ENCODE measurements at places on chromosomes 1 and 21.
A peak's percentile ranks its signal among the peaks of the same experiment; 100 is the strongest.

DNA sequence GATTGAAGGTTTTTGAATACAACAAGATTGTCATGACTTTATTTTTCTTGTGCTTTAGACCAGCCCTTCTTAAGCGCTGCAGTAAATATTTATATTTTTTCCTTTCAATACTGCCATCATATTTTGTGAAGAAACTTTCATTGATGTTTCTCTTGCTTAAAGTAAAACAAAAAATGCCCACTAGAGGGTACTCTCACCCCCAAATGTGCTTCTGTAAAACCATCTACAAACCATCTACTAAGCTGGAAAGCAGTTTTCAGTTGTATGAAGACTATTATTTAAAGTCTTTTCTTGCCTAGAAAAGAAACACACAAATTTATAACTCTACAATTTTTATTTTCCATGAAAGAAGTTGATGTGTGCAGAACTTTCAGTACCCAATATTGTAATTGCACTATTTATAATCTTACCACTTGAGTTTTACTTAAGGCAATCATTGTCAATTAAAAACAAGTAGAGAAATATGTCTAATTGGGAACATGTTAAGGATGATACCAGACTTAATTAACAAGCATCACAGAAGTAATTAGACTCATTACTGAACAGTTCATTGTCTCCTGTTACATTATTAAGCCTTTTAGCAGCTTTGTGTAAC is 10.7 kb downstream of the LEPR start:
- DNase-seq = peak; percentile 59

- DNase-seq = no peak
Measured at GRCh38 chr21:15275615-15276235, 210.9 kb upstream of the NRIP1 start.

DNA sequence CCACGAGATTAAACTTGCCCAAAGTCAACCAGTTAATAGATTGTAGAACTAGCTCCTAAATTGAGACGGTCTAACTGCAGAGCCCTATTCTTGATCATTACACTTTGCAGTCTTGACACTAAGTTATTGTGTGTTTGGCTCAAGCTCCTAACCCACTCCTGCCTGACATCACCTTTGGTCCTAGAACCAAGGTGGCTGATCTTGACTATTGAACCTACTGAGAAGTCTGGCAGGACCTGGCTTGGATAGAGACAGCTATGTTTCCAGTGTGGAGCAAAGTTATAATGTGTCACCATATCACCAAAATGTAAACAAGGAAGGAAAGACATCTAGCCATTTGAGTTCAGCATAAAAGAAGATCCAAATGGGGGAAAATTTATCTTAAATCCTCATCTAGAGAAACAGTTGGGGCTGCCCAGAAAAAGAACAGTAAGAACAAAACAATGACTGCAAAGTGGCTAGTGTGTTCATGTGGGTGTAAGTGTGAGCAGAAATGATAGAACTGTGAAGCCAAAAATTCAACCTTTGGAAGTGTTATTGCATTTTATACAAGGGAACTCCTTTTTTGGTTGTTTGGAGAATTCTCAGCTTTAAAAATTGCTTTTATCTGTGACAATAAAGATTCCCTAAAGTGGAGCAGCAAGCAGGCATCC is 106.8 kb downstream of the ATP5PO start:
- DNase-seq = no peak

GRCh38 chr1:198934901-198935305 is 296.1 kb downstream of the PTPRC start:
- peak; percentile 38 for DNase-seq

- DNase-seq = no peak
Measured at GRCh38 chr1:155297384-155297783, 3.9 kb downstream of the PKLR start.

- no peak for DNase-seq
Measured at GRCh38 chr1:1990222-1990621, 13.4 kb downstream of the CFAP74 start.

- DNase-seq = no peak
Measured at GRCh38 chr21:45176141-45176540, 101.8 kb downstream of the ADARB1 start.

DNA sequence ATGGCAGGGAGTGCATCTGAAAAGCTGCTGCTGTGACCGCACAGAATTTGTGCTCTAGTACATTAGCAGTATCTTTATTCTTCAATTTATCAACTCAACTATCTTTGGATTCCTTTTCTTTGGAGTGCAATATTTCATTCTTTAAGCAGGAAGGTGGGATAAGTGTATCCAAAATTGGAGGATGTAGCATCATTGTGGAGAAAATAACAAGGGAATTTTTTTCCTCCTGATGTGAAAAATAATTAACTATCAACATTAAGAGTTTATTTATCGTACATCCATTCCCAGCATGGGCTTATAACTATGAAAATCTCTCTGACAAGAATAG is 25.5 kb downstream of the MAP3K7CL start:
- no peak for DNase-seq

GRCh38 chr1:9852410-9853248 is 28.9 kb upstream of the CLSTN1 start:
- DNase-seq = peak; percentile 55

- peak; percentile 93 for DNase-seq
Measured at GRCh38 chr21:32597205-32597604, 11.9 kb upstream of the TCP10L start.

- DNase-seq = peak; percentile 72
Measured at GRCh38 chr21:32844653-32845436, 73.3 kb upstream of the PAXBP1 start.

GRCh38 chr1:230621324-230622030 is 20.8 kb upstream of the COG2 start:
- no peak for DNase-seq

DNA sequence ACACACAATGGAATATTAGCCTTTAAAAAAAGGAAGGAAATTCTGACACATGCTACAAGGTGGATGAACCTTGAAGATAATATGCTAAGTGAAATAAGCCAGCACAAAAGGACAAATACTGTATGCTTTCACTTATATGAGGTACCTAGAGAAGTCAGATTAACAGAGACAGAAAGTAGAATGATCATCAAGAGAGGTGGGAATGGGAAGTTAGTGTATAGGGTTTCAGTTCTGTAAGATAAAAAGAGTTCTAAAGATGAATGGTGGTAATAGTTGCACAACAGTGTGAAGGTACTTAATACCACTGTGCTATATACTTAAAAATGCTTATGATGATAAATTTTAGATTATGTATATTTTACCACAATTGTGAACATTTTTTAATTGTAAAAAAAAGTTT is 7.2 kb downstream of the RPAP2 start:
- no peak for DNase-seq

- no peak for DNase-seq
Measured at GRCh38 chr1:94017155-94017829, 103.7 kb downstream of the ABCA4 start.

GRCh38 chr1:210707300-210708240 is 378.9 kb downstream of the HHAT start:
- DNase-seq = no peak

- no peak for DNase-seq
Measured at GRCh38 chr1:223249854-223250631, 107.0 kb upstream of the TLR5 start.

GRCh38 chr1:5947978-5948680 is 44.1 kb downstream of the NPHP4 start:
- no peak for DNase-seq

DNA sequence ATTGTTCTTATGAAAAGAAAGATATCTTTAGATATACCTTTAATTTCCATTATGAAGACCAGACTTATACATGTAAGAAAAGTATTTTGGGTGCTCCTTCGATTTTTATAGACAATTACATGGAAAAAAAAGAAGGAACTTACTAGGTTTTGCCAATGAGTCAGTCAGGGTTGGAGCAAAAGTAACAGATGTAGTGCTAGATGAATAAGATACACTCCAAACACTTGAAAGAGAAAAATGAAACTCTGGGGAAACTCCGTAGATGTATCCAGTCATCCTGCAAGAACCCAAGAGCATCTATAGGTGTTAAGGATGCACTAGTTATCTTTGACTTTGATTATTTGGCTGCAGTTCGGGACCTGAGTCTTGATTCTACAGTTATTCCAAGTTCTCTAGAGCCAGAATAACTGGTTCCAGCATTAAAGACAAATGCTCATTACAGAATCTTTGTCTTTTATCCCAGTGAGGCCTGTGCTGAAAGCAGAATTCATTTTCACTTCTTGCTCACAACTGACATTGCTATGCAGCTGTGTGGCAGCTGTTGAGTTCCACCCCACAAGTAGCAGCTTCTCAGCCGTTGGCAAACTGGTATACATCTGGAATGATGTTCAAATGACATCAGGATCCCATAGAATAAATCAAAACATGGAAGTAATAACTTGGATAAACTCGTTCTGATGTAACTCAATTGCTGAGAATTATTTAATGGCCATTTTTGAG is 326.1 kb downstream of the ASTN1 start:
- DNase-seq = no peak

DNA sequence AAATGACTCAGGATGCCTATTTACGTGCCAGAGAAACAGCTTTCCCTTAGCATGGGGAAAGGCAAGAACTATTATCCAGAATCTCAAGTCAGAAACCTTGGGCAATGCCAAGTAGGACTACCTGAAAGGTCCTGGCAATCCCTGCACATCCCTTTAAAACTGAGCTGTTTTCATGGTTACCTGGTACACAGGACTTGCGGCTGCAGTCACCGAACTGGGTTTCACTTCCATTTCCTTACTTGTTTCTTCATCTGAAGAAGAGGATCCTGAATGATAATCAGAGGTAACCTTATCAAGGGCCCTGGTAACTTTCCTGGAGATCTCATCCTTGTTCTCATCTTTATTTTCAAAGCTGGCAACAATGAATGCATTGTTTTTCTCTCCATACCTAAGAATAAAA is 14.3 kb downstream of the BTG3 start:
- no peak for DNase-seq

DNA sequence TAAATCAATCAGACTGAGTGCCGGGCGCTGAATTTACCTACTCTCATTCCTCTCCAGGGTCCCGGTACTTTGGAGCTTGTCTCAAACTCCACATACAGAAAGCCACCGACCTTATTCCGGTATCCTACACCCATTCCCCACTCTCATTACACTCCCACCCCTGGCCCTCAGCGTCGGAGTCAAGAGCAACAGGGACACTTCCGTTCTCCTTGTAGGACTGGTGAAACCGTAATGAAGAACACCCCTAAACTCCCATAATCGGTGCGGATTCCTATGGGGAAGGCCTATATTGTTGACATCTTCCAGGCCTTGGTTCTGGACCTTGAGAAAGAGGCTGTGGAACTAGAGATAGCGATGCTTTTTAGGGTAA is 798 bp downstream of the ZBED6 start:
- peak; percentile 20 for DNase-seq

DNA sequence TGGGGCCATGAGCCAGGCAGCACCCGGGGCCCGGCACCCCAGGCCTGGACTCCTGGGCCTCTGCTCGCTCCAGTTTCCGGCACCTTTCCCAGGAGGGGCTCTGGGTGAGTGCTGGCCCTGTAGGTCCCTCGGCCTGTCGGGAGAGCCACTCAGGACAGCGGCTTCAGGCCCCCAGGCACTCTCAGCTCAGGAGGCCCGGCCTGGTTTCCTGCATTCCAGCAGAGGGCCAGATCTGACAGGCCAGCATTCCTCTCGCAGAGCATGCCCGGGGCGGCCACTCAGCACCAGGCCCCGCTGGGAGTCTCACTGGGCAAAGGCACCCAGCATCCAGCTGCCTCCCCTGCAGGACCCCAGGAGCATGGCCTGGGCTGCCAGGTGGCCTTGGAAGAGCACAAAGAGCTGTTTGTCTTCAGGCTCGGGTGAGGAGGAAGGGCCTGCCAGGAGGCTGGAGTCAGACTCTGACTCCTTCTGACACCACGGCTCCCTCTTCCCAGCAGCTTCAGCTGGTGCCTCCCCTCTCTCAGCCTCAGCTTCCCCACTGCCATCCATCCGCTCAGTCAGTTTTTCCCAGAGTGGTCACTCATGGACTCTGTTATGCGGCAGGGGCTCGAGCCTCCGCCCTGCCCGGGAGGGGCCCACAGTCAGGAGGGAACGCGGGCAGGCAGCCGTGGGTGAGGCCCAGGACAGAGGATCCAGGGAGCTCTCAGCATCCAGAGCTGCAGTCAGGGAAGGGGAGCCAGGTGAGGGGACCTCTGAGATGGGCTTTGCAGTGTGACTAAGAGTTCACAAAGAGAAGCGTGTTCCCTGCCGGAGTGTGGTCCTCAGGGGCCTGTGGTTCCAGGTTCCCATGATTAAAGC is 51.7 kb downstream of the WNT9A start:
- DNase-seq = no peak

DNA sequence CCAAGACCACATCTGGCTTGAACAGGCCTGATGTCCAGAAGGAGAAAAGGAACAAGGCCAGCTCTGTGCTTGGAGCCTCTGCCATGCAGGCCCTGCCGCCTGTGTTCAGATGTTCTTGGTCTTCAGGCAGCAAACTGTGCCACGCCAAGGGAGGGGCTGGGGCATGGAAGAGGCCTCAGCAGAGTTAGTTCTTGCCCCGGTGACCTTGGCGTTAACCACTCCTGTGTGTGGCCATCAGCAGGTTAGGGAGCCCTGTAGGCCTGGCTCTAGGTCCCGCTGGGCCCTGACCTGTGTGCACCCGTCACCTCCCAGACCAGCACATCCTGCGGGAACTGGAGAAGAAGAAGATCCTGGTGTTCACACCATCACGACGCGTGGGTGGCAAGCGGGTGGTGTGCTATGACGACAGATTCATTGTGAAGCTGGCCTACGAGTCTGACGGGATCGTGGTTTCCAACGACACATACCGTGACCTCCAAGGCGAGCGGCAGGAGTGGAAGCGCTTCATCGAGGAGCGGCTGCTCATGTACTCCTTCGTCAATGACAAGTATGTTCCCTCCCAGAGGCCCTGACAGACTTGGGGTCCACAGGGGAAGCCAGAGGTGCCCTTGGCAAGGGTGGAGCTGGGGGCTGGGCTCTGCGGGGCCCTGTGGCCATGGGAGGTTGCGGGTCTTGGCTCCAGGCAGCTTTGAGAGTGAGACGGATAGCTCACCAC is 7.1 kb downstream of the ZC3H12A start:
- DNase-seq = no peak

DNA sequence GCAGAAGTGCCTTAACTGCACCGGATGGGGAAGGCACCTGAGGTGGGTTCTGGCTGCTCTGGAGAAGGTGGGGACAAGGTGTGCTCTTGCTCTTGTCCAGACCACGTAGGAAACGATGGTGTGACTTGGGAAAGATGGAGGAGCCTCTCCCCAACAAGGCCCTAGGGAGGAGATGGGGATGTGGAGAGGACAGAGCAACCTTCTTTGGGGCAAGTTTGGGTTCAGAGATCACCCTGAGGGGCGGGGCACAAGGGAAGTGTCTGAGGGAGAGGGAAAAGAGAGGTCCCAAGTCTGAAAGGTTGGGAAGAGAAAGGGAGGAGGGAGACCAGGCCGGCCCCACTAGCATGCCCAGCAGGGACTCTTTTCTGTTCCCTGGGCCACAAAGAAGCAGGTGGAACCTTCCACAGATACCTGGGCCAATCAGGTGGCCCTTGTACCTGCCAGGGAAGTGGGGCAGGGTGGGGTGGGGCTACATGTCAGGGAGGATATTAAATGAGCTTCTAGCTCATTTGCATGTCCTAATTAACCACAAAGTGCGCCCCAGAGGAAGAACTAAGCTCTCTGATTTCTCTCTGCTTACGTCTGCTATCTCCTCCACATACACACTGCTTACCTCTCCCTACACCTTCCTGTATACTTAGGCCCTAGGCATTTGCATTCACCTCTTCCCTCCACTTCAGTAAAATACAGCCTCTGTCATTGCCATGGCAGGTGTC is 15.9 kb downstream of the INKA2 start:
- no peak for DNase-seq

GRCh38 chr1:208272311-208272710 is 28.1 kb upstream of the PLXNA2 start:
- no peak for DNase-seq

Measured in HFFc6 (cell line).